Fibroblast of villous mesenchyme (primary cell): ENCODE measurements at places on chromosomes 13 and 19. TPM values are rescaled to one million over a fixed set of nuclear protein-coding genes. Genes with fewer than 3 reads are reported as not detected.

- DNase-seq, result no peak
Measured at GRCh38 chr13:94233837-94234236, 245.6 kb downstream of the DCT start.

DNA sequence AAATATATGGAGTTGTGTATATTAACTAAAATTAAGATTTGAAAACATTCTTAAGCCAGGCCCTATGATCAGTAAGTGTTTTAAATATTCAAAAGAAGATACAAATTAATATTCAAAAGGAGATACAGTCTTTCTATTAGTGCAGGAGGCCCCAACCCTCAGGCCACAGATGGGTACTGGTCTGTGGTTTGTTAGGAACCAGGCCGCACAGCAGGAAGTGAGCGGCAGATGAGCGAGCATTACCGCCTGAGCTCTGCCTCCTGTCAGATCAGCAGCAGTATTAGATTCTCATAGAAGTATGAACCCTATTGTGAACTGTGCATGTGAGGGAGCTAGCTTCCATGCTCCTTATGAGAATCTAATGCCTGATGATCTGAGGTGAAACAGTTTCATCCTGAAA is 232.9 kb downstream of the FOXO1 start:
- no peak for DNase-seq

GRCh38 chr19:54133312-54133956 is 4.1 kb upstream of the CNOT3 start:
- peak; percentile 65 for DNase-seq

DNA sequence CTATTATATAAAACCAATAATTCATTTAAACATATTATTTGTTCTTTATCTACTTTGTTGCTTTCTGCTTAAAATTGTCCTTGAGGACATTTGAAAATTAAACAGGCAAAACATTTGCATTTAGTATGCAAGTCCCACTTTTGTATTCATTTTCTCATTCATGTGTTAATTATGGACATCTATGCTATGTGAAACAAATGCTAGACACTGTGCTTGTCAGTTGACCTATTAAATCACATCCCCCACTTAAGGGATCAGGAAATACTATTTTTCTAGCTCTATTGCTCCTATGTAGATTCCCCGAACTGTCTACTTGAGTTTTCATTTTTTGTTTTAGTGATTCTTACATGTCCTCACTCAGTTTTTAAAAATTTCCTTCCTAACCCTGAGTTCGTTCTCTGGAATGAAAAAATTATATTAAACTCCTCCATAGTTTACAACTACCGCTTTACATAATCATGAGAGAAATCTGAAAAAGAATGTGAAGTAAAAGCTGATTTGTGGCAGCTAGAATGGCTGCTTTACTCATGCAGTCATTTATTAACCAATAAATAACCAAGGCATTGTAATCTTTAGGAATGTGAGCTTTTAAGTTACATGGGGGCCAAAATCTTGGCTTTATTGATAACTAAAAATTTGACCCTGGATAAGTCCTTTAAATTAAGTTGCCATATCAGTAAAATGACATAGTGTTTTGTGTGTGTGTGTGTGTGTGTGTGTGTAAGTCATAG is 188.5 kb downstream of the LIG4 start:
- peak; percentile 3 for DNase-seq

VSIG10L gene
- 0.43 and 0.64 TPM in 2 replicates for total RNA-seq

C2CD4C gene
- total RNA-seq, result not detected in 2 replicates

GRCh38 chr19:51025809-51026553 is 435 bp downstream of the KLK11 start:
- DNase-seq, result no peak

ACER1 gene
- not detected in 2 replicates for total RNA-seq

CBY2 gene
- not detected in 2 replicates for total RNA-seq

FFAR1 gene
- total RNA-seq, result not detected in 2 replicates

- peak; percentile 88 for DNase-seq
Measured at GRCh38 chr19:9958379-9958821, 22.1 kb upstream of the OLFM2 start.

- no peak for DNase-seq
Measured at GRCh38 chr13:113724016-113724758, 34.8 kb upstream of the TMEM255B start.

GRCh38 chr19:35738021-35738886 is 4.0 kb downstream of the IGFLR1 start:
- DNase-seq, result no peak

APOC1 gene
- total RNA-seq, result 1.3 and 2.6 TPM in 2 replicates

ZNF628 gene
- total RNA-seq, result 0.86 and 2.6 TPM in 2 replicates

DNA sequence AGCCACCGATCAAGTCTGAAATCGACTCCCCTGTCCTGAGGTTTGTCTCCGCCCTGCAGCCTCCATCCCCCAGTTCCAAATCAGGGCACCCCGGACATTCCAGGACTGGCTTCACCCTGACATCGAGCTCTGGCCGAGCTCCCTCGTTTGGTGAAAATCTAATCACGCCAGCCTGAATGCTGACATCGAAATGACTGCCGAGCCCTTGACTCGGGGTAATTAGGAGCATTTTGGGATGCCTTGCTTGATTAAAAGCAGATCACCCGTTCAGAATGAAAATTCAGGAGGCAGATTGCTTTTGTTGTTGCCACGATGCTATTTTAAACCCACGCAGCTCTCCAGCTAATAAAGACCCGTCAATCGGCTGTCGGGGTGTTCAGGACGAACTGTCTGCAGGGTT is 34.3 kb downstream of the ZNRF4 start:
- no peak for DNase-seq

DNA sequence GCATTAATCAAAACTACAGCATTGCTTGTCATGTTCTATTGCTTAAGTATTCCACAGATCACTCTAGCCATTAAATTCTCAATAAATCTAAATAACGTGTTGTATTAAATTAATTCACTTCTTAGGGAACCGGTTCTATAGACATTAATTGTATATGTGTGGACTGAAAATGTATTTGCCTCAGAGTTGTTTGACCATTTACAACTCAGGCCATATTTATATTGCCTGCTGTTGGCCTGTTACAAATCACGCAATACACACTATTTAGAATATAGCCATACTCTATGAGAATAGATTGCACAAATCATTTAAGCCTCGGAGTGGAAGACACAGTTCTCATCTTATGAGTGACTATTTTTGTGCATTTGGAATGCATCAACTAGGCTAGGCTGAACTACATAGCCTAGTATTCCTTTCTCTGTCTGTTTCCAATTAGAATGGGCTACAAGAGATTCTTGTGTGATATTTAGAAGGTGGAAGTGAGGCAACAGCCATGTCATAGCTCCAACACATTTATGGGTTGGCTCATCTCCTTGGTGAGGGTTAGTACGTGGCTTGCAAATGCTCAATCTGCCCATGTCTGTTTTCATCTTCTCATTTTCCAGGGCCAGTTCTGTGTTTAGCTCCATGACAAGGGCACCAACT is 1116.1 kb downstream of the PCDH9 start:
- DNase-seq, result no peak

- DNase-seq, result no peak
Measured at GRCh38 chr13:113743366-113744195, 15.4 kb upstream of the TMEM255B start.
